ENCODE measurements at places on chromosomes 12 and 14.

- DNase-seq: no peak
These were observed 89.1 kb downstream of the PTCSC3 start for GRCh38 chr14:36087411-36087810.

- no peak for DNase-seq
These were observed 3.9 kb upstream of the AMHR2 start for GRCh38 chr12:53419756-53420155.

DNA sequence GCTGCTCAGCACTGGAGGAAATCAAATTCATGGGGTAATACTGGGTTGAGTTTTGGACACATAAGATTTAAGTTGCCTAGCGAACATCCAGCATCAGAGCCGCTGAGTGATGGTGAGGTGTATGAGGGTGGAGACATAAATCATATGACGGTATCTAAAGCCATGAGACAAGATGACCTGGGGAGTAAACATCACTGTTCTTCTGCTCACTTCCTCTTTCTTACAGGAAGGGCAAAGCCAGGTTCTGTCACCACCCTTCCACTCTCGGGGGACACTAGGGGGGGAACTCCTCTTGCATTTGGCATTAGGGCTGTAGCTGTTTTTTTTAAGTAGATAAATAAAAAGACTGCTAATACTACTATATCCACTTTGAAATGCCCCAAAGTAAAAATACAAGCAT, 24.0 kb downstream of the PRDM4 start:
- DNase-seq: no peak

- DNase-seq: no peak
These were observed 160.6 kb downstream of the ANO4 start for GRCh38 chr12:100955139-100955538.

GRCh38 chr12:52439420-52439819, 5.2 kb upstream of the KRT75 start:
- no peak for DNase-seq

- no peak for DNase-seq
These were observed 71.9 kb downstream of the NTF3 start for GRCh38 chr12:5503774-5504173.

DNA sequence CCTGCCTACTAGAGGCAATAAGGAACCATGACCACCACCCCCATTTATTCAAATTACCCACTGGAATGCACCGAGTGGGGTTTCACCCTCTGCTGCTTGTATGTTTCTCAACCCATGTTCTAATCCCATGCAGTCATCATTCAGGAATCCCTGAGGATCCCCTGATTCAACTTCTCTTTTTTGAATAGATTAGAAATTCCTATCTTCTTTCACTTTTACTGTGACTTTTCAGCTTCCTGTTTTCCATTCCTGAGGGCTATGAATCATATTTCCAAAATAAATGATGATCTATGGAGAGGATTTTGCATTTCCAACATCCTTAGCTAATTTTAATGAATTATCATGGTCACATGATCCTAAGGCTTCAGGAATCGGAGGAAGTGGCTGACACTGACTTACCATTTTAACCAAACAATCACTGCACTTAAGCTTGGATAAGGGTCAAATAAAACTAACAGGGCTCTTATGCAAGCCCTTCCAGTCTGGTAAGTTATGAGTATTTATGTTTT, 19.4 kb upstream of the P2RX4 start:
- no peak for DNase-seq

GRCh38 chr12:104515899-104516298, 59.2 kb downstream of the CHST11 start:
- DNase-seq: no peak

- DNase-seq: no peak
These were observed 27.6 kb downstream of the BICD1 start for GRCh38 chr12:32134101-32134888.

DNA sequence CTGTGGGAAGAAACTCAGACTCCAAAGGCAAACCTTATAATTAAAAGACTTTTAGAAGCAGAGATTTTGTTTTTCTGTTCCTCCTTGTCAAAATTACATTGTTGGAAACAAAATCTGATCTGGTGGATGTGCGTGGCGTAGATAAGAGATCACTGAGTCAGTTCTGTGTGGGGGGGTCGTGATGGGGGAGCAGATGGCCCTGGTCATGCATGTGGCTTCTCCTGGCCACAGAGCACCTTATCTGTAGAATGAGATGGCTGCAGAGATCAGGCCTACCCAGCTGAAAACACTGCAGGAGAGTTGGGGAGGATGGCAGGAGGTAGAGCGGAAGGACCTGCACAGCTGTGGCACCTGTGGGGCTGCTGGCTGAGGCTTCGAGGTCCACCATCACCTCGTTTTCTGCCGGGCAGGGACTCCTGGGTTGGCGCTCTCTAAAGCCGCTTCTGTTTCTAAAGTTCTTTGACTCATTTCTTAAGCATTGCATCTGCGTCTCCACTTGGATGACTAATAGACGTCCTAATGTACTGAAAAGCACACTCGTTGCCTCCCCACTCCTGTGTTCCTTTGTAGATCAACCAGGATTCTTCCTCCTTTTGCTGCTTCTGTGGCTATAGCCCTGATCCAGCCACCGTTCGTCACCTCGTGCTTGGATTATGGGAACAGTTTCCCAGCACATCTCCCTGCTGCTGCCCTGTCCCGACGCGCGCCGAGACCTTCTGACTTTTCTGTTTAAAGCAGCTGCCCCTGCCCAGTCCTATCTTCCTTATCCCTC, 93.4 kb downstream of the TSPAN9 start:
- no peak for DNase-seq

DNA sequence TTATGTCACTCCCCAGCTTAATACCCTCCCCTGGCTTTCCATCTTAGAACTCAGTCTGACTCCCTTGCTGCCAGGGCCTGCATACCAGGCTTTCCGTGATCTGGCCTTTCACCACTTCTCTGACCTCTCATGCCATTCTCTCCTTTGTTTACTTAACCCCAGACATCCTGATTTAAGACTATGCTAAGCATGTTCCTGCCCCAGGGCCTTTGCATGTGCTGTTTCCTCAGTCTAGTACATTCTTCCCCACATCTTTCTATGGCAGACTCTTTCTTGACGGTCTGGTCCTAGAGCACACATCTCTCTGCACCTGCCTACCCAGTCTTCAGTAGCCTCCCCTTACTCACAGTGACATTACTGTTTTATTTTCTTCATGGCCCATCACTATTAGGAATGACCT, 42.2 kb downstream of the PLXNC1 start:
- DNase-seq: no peak

- DNase-seq: no peak
These were observed 75.2 kb upstream of the PRKD1 start for GRCh38 chr14:30002859-30003258.

DNA sequence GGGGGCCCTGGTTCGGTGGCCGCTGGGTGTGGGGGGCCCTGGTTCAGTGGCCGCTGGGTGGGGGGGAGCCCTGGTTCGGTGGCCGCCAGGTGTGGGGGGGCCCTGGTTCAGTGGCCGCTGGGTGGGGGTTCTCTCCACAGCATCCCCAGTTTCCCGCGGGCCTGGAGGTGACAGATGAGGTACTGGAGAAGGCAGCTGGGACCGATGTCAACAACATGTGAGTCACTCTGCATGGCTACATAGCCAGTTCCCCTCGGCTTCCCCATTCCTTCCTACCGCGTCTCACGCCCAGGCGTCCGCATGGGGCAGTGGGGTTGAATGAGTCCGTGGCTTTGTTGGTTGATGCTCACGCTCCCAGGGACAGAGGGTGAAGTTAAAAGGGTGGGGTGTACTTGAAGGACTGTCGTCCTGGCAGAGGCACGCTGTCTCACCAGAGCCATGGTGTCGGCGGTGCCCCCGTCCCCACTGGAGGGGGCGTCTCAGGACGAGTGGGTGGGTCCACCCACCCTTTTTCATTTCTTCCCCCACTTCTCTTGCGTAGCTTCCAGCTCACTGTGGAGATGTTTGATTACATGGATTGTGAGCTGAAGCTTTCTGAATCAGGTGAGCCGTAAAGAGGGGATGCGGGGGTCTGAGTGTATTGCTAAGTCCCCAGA, 15.6 kb downstream of the HIP1R start:
- no peak for DNase-seq
